Central memory CD8-positive, alpha-beta T cell (primary cell): ENCODE measurements at places on chromosomes 12 and 14.

DNA sequence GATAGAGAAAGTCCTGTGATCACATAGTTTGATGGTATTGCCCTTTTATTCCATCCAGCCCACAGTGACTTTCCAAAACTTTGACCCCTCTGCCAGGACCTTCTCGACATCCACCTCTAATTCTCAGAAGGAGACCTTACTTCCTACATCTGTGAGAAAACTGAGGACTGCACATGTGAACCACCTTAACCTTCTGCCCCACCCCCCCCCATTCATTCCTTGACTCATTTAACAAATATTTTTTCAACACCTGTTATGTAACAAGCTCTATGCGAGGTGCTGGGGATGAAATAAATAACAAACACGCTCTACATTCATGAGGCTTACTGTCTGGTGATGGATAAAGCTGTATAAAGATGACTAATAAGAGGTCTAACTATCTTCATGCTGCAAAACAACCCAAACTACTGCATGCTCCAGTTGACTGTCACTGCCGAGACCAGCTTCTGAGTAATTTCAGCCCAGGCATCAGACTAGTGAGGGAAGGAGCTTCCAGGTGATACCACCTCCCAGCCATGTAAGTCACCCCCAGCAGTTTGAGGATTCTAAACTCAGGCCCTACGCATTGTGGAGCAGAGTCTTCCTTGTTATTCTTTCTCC lies 1.9 kb upstream of the HAL start:
- DNase-seq, result no peak

- DNase-seq, result no peak
These were observed 164.0 kb downstream of the ETV6 start for GRCh38 chr12:11813438-11813813.

GRCh38 chr14:97411938-97412612 lies 614.9 kb downstream of the VRK1 start:
- no peak for DNase-seq

GRCh38 chr12:27900920-27901879 lies 71.3 kb downstream of the PTHLH start:
- DNase-seq, result no peak

DNA sequence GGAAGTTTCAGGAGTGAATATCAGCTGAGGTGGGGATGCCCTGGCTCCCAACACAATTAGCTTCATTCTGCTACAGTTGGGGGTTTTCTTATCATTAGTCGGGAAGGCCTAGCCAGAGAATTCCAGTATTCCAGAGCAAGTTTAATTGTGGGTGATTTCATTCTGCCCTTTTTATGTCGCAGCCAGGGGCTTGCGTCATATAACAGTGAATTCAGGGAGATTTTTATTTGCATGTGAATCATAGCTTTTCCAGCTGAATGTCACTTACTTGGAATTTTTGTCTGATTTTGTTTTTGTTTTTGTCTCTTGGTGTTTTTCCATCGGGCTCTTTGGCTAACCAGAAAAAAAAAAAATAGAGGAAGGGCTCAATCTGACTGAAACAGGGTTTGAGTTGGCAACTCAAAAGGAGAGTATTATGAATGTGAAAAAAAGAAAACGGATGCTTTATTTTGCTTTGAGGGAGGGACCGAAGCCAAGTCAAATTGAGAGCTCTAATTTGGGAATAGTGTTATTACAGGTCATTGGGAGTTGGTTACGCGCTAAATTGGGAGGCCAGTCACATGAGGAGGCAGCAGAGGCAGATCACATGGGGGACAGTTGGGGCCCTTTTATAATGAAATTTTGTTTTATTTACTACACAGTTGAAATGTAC lies 119.4 kb downstream of the SAMD4A start:
- no peak for DNase-seq

DNA sequence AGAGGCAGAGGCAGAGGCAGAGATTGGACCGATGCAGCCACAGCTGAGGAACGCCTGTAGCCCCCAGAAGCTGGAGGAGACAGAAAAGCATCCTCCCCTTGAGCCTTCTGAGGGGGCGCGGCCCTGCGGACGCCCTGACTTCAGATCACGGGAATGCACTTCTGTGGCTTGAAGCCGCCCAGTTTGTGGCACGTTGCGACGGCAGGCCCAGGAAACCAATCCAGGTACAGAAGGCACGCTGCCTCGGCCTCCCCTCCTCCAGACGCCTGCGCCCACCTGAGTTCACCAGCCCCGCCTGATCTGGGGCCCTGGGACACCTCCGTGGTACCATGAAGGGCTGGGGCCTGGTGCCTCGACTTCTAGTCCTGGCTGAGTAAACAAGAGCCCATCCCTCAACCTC lies 82.0 kb downstream of the NCOR2 start:
- DNase-seq, result no peak

DNA sequence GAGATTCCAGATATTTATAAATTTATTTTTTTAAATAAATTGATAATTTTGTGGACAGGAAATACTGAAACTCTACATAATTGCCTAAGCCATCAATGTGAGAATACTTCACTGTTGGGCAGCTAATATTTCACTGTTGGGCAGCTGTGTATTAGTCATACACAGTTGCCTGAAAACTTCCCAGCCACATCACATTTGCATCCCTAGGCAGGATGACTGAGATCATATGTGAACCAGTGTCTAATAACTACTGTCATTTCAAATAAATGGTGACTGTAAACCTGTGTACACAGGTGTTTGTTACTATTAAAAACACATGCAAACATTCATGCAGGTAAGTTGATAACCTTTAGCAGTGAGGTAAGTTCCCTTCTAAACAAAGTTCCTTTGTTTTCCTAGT lies 43.9 kb downstream of the TMTC3 start:
- DNase-seq, result no peak
